ENCODE measurements at places on chromosomes 16 and 17.

DNA sequence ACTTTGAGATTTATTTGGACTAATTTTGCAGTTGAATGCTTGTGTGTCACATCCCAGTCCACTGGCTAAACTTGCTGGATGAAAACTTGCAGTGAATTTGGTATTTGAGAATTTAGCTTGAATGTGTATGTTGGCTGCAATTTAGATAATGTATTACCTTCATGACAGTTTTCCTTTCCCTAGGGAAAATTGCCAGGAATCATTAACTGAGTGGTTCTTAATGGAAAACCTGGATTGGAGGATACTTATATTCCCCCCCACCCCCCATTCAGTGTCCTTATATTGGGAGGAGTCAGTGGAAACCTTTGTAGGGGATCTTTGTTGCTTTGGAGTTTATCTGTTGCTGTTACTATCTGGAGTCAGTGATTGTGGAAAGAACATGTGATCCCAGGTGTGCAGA, 67.6 kb downstream of the KPNA2 start:
- DNase-seq = no peak

DNA sequence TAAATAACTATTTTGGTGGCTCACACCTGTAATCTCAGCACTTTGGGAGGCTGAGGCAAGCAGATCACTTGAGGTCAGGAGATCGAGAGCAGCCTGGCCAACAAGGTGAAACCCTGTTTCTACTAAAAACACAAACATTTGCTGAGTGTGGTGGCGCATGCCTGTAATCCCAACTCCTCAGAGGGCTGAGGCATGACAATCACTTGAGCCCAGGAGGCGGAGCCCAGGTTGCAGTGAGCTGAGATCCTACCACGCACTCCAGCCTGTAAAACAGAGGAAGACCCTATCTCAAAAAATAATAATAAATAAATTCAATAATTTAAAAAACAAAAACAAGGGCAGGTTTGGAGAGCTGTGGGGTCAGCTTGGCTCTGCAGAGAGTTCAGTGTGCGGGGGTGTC, 5.7 kb upstream of the SLC4A1 start:
- no peak for DNase-seq

DNA sequence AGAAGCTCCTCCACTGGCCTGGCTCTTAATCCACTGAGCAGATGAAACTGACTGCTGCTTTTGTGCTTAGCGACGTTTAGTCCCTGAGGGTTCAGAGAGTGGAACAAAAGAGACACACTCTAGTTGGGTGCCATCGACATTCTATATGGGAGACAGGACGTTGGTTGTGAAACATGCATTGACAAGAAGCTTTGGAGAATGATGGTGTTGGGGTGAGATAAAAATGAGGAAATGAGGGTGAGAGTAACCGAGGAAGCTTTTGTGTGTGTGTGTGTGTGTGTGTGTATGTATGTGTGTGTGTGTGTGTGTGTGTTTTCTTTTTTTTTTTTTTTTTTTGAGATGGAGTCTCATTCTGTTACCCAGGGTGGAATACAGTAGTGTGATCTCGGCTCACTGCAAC, 89.5 kb downstream of the ABCC1 start:
- no peak for DNase-seq

DNA sequence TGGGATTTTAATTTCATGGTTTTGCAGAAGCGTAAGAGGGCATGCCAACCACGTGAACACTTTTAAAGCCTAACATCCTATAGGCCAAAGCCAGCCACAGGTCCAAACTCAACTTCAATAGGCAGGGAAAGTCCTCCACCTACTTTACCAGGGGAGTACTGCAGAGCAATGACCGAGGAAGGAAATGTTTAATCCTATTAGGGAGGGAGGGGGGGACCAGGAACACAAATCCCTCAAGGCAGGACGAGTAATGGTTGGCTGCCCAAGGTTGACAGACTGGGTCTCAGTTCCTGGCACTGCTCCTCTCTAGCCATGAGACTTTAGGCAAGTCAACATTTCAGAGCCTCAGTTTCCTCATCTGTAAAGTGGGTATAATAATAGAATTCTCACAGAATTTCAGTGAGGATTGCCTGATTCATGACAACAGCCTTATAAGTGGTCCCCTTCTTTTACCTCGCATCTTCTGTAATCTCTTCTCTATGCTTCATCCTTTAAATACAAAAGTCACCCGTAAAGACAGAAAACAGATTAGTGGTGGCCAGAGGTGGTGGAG, 315.8 kb downstream of the HAPSTR1 start:
- no peak for DNase-seq

GRCh38 chr17:47744168-47745036, 11.4 kb downstream of the TBX21 start:
- DNase-seq = no peak

DNA sequence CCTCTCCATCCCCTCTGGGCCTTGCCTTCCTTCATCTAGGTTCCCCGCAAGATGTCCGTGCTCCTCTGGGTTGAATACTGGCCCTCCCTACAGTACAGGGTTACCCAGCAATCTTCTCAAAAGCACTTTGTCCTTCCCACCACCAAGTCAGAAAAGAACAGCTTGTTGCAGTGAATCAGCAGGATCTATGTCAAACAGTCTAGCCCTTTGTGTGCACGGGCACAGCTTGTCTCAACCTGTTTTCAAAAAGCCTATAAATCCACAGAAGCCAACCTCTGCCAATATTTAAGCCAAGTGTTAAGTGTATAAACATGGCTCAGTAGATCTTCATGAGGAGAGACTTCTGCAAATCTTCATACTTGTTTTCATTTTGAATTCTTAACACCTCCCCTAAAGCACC, 25.2 kb downstream of the C17orf67 start:
- no peak for DNase-seq

- DNase-seq = no peak
These were observed 86.8 kb upstream of the SOX9 start for GRCh38 chr17:72034000-72034399.

GRCh38 chr16:56997264-56997663, 7.9 kb downstream of the NLRC5 start:
- DNase-seq = no peak

GRCh38 chr16:67294938-67295361, 15.6 kb downstream of the PLEKHG4 start:
- DNase-seq = peak; percentile 85

DNA sequence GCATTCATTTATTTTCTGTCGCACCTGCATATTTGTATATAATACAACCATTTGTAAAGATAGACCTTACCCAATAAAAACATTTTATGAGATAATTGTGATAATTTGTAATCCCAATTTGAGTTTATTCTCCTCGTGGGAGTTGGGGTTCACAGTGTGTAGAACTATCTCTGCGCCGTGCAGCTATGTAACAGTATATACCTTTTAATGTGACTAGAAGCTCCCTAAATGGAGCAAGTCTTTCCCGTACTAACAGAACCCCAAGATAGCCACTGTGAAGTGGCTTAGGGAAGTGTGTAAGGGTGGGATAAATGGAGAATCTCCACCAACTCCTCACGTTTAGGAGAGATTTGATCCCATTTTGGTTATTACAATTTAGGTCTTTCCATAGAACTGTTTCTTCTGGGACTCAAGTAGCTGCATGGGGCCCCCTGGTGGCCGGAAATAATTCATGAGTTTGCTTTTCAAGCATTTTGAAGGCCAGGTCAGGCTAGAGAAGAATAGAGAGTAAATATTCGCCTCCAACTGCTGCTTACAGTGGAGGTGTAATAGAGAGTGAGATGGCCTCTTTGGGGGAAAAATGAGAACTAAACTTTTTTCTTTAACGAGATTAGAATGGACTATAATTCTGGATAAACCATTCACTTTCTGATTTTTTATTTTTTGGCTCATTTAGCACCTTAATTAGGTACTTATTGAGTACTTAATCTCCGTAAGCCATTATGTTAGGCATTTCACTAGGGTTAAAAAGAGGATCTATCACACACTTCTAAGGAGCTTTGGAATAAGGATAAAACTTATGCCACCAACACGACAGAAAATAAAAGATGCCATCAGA, 4.5 kb downstream of the TMEM100 start:
- peak; percentile 76 for DNase-seq

DNA sequence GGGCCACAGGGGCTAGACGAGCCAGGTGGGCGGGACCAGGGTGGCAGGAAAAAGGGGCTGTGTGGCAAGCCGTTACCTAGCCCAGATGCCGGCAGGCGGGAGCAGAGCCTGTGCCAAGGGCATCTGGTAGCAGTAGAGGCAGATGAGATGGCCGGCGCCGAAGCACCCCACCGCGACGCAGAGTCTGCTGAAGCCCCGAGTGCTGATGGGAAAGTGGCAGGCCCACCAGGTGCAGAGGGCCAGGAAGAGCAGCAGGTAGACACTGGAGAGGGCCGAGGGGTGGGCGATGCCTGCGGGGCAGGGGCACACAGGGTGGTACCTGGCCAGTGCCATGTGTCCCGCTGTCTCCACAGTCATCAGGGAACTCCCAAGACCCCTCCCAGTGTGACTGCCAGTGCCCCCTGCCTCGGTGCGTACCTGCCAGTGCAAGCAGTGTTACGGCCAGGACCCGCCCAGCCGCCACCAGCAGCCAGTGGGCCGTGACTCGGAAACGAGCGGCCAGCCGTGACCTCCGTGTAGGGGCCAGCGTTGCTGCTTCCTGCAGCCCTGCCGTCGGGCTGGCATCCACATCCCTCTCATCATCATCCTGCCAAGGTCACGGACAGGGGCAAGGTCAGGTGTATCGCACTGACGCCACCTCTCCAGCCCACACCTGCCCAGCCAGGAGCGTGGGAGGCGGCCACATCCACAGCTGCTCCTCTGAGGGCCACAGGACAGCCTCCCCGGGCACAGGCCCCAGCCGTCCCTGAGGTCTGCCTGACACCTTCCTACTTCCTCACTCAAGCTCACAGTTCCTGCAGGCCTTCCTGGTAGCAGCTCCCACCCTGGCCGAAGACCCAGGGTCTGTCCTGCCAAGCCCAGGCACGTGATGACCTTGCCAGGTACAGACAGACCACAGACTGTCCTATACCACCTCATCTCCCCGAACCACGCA, 32.1 kb downstream of the CTU2 start:
- no peak for DNase-seq

DNA sequence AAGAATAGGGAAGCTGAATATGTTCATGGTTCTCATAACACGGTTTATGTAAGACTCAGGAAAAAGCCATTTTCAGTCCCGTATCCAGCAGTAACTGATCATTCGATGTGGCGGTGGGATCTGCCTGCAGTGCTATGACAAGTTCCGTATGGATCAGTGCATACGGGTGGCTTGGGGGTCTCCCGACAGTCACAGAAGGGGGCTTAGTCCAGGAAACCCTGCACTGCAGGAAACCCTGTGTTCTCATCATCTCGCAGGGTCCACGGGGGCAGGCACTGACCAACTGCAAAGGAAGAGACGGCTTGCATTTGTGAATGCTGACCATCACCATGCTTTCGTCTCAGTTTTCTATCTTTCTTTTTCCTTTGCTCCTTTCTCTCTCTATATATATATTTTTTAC, 7.7 kb downstream of the MTHFSD start:
- no peak for DNase-seq
